ENCODE measurements at places on chromosomes 1 and 21.

DNA sequence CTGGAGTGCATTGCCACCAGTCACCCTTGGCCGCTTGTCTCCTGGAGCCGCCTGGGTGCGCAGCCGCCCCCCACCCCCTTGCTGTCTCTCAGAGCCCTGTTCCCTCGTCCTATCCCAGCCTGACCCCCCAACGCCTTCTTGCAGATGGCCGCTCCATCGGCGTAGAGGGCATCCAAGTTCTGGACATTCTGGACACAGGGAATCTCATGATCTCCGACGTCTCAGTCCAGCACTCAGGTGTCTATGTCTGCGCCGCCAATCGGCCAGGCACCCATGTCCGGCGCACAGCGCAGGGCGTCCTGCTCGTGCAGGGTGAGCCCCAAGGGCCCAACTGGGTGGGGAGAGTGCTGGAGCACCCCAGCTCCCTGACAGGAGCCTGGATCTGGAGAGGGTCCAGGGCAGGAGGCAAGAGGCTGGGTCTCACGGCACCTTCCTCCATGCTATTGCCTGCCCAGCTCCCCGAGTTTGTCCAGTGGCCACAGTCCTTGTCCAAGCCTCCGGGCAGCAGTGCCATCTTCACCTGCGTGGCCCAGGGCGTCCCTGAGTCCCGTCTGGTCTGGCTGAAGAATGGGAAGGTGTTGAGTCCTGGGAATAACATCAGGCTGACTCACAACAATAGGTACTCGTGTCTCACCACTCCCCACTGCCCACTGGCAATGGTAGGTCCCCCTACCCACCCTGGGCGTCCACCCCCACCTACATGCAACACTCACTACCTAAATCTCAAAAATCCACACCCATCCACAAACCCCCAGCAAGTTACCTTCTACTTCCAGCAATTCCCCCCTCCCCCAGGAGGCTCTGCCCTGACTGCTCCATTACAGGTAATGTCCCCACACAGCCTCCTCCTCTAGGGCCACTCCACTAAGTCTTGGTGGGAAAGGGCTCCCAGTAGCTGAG is 24.6 kb downstream of the SLC27A3 start:
- no peak for DNase-seq

DNA sequence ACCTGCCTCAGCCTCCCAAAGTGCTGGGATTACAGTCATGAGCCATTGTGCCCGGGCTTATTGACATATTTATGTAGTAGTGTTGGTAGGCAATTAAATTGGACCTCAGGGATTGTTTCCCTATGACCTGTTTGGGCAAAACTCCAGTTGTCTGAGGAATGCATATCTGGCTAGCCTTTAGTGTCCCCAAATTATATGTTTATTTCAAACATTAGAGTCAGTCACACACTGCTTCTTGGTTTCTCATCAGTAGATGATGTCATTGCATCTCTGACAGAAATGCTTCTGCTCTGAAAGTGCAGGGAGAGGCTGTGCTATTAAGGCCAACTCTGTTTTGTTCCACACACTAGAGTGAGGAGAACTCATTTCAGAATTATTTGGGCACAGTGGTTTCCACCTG is 12.5 kb downstream of the PIP5K1A start:
- DNase-seq, result no peak

- no peak for DNase-seq
These were observed 213.3 kb downstream of the ROR1 start for GRCh38 chr1:63987014-63987627.

- DNase-seq, result no peak
These were observed 61.1 kb upstream of the RAB4A start for GRCh38 chr1:229209816-229210215.

GRCh38 chr1:12152113-12152891 is 14.5 kb upstream of the TNFRSF1B start:
- no peak for DNase-seq

- DNase-seq, result no peak
These were observed 18.4 kb upstream of the REG4 start for GRCh38 chr1:119829625-119830024.

GRCh38 chr1:169571450-169571849 is 14.8 kb downstream of the F5 start:
- DNase-seq, result no peak

DNA sequence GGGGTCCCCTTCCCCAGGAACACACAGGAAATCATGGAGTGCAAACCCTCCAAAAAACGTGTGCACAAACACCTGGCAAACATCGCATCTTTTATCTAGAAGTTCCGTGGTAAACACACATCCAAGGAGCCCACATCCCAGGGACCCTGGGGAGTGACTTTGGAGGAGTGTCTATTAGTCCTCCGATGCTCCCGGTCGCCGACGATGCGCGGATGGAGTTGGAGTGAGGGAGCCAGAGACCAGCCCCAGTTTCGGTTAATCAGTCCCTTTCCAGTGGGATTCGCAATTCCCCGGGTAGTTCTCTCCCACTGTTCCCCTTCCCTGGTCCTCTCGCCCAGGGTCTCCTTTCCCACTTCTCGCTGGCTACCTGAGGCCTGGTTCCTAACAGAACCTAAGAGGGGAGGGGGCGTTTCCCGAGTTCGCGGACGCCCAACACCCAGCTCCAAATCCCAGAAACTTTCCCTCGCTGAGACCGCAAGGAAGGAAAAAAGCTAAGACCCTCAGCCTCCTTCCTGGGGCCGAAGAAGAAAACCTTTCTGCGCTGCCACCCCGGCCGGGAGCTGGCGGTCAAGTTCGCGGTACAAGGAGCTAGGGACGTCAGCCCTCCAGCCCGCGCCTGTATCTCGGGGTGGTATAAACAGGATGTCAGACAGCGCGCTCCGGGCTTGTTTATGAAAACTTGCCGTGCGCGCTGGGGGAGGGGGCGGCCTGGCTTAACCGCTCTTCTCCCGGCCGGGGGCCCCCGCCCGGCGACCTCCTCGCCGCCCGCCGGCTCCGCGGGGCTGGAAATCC is 787 bp downstream of the JAK1 start:
- no peak for DNase-seq
